Activated naive CD4-positive, alpha-beta T cell treated with anti-CD3 and anti-CD28 coated beads, Interleukin-2, amount 10 ng/mL, durations not matched to agents 7 days and 5 days (primary cell): ENCODE measurements at places on chromosomes 12 and 14.

- no peak for DNase-seq
Measured at GRCh38 chr12:107352347-107353081, 259.2 kb upstream of the CRY1 start.

GRCh38 chr12:100101000-100101399 lies 41.7 kb downstream of the BLTP3B start:
- DNase-seq: no peak

- DNase-seq: no peak
Measured at GRCh38 chr12:49863946-49864797, 21.3 kb upstream of the BCDIN3D start.

DNA sequence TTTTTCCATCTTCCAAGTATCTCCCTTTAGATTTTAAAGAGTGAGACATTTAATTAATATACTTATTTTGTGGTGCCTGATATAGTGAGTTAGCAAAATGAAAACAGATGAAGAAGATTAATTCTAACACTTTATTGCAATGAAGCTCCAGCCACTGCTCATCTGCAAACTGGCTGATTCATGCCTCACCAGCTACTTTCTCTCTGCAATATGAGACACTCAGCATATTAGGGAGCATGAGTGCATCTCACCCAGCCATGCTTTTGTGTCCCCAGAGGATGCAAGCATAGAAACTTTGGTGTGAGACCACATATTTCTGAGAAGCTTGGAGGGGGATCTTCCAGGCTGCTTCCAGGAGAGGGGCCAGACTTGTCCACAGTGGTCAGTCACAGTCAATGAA lies 148.6 kb downstream of the BMP4 start:
- no peak for DNase-seq
